ENCODE measurements at places on chromosomes 5 and 9.

GRCh38 chr5:179840321-179840720 is 18.3 kb downstream of the MRNIP start:
- DNase-seq: no peak

GRCh38 chr5:74579215-74579614 is 61.3 kb downstream of the ENC1 start:
- DNase-seq: peak; percentile 75

DNA sequence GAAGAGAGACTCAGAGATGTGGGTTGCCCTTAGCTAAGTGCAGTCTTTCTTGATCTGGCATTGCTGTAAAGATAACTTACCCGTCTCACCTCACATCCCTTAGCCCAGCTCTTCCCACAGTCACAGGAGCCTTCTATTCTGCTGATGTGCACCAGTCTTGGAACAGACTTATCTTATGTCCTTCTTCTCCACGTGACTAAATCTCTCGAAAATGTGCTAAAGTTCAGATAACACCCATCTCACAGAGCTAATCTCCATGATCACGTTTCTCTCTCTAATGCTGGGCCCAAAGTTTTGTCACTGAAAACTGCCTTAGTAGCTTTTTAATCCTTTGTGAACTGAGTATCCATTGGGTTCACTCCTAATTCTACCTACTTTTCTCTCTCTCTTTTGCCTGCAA is 16.7 kb downstream of the SLC36A1 start:
- DNase-seq: no peak

DNA sequence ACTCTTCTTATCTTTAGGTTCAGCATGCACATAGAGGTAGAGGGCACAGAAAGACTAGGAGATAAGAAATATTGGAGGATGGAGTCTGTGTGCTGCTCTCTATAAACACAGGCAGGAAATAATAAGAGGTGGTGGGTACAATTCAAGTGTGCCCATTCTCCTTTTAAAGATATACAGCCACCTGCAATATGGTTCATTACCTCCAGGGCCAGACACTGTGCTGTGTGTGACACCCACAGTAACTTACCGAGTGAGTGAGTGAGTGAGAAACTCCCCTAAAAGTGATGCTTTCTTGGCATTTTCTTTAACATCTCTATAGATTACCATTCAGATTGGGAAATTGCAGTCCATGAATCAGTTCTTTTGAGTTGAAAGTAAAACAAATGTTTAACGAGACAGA is 311.8 kb upstream of the KCNN2 start:
- no peak for DNase-seq

GRCh38 chr5:143920772-143921171 is 108.8 kb downstream of the HMHB1 start:
- no peak for DNase-seq

DNA sequence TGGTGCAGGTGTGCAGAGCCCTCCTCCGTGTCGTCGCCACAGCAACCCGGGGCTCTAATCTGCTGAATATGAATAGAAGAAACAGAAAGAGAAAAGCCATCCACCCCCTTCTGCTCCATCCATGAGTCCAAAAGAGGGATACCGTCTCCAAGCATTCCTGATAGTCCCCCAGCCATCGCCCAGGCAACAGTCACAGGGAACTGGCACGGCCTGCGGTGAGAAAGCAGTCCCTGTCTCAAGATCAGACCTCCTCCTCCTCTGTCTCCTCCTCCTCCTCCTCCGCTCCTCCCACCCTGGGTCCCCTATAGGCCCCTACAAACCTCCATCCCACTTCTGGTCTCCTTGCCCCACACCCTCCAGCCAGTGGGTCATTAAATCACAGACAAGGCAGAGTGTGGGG is 308.1 kb upstream of the MPDZ start:
- no peak for DNase-seq

GRCh38 chr9:2298217-2298616 is 283.1 kb downstream of the SMARCA2 start:
- no peak for DNase-seq

- DNase-seq: no peak
Observed at GRCh38 chr5:103498211-103498610, 64.4 kb downstream of the NUDT12 start.

GRCh38 chr9:123002754-123003153 is 30.7 kb upstream of the GPR21 start:
- peak; percentile 37 for DNase-seq

DNA sequence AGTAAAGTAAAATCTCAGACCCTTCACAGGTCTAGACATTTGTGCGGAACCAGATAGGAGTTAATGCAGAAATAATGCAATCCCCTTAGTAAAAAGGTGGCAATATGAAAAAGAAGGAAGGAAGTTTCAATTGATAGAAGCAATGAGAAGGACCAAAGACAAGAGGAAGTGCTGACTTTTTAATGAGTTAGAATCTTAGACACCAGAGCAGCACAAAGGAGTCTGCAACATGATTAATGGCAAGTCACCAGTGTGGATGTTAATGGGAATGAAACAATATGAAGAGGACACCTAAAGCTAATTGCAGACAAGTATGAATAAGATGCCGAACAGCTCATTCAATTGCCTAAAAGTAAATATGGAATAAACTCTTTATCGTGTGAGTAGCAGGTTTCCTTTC is 50.9 kb downstream of the MEGF9 start:
- DNase-seq: no peak

DNA sequence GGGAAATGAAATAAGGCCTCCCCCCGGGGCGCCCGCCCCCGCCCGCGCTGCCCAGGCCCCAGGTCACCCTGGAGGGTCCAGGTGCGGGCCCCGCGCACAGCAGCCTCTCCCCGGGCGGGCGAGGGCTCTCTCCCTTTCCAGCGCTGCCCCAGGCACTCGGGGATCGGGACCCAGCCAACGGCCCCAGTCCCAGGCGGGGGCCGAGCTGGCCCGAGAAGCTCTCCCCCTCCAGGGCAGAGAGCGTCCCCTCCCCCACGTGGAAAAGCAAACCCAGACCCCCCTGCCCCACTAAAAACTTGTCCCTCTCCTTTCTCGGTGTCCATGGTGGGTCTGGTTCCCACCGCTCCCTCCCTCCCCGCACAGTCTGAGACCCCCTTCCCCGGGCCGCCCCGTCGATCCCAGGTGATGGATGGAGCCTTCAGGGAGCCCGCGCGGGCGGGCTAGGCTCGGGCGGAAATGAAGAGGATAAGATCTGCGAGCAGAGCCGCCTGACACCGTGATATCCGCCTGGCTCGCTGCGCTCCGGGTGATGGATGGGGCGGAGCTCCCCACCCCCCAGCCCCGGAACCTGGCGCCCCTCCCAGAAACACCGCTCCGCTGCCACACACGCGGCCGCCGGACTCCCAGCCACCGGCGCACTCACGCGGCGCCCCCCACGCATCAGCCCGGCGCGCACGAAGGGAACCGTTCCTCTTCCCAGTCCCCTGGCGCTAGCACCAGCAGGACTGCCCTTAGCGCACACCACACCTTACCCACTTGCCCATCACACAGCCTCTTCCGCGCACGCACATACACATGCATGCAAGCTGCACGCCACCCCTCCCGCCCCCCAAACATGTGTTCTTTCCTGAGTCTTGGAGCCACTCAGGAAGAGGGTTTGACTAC is 81.7 kb upstream of the ZBTB43 start:
- peak; percentile 52 for DNase-seq

DNA sequence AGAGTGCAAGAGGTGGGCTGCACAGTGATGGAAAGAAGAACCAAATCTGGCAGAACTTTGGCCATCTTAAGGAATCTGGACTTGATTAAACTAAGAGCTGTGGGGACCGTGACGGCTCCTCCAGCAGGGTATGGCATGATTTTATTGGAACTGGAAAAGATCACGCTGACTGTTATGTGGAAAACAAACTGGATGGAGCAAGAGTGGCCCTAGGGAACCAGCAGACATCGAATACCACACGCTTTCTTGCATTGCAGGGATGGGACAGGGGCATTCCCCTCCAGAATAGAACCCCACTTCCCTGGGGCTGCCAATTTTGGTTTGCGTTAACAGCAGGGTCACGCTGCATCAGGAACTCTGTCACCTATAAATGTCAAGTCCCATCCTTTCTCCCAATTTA is 38.8 kb downstream of the INSYN2B start:
- no peak for DNase-seq

- DNase-seq: no peak
Observed at GRCh38 chr5:177997319-177997670, 1.3 kb upstream of the PROP1 start.

- DNase-seq: no peak
Observed at GRCh38 chr9:98208635-98209034, 16.2 kb upstream of the CORO2A start.

GRCh38 chr9:36928670-36929349 is 105.3 kb downstream of the PAX5 start:
- peak; percentile 76 for DNase-seq

- no peak for DNase-seq
Observed at GRCh38 chr5:179417016-179417415, 71.8 kb upstream of the ADAMTS2 start.

- no peak for DNase-seq
Observed at GRCh38 chr9:83701286-83701685, 6.5 kb downstream of the UBQLN1 start.

- DNase-seq: peak; percentile 76
Observed at GRCh38 chr9:78035383-78035993, 3.9 kb upstream of the GNAQ start.

- no peak for DNase-seq
Observed at GRCh38 chr9:77765781-77766259, 117.7 kb upstream of the GNA14 start.

DNA sequence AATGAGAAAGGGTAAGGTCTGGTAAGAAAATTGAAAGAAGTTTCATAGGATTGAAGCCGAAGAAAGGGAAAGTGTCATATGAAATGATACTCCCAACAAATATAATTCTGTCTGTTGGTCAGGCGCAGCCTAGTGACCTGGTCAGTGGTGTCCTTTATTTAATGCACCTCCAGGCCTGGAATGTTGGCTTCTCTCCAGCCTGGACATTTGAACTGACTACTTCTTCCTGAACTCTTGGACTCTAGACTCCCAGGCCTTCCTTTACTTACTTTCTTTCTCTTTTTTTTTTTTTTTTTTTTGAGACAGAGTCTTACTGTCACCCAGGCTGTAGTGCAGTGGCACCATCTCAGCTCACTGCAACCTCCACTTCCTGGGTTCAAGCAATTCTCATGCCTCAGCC is 1381.5 kb upstream of the WWC1 start:
- no peak for DNase-seq

- DNase-seq: no peak
Observed at GRCh38 chr5:57891443-57891842, 408.8 kb upstream of the ACTBL2 start.

DNA sequence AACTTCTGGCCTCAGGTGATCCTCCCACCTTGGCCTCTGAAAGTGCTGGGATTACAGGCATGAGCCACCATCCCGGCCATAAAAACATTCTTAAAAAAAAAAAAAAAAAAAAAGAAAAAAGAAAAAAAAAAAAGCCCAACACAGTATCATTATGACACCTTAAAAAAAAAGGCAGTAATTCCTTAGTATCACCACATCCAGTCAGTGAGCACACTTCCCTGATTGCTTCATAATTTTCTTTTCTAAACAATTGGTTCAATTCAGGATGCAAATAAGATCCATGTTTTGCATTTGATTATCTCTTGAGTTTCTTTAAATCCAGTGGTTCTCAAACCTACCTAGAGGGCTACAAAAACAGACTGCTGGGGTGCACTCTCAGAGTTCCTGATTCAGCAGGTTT is 182.5 kb downstream of the CDK5RAP2 start:
- DNase-seq: peak; percentile 30

DNA sequence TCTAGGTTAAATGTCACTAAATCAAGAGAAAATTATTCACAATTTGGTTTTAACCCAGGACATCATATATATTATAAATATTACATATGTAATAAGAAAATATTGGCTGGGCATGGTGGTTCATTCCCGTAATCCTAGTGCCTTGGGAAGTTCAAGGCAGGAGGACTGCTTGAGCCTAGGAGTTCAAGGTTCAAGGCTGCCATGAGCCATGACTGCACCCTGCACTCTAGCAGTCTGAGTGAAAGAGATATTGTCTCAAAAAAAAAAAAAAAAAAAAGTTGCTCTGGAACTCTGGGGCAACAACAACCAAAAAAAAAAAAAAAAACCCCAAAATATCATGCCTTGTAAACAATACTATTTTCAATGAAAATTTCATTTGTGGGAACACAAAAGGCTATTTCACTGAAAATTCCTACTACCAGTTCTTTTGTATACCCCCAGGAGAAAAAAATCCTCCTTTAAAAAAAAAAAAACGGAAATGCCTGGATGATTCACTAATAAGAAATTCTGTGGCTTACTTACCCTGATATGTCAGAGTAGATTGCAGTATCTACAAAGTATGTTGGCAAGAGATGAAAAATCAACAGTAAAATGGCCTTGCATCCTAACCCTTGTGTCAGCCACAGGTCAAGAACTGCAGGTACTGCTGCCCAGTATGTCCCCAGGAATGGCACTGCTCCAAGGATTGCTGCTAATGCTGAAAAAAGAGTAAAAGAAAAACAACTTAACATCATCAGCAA is 22.6 kb upstream of the CTNNAL1 start:
- DNase-seq: peak; percentile 87

DNA sequence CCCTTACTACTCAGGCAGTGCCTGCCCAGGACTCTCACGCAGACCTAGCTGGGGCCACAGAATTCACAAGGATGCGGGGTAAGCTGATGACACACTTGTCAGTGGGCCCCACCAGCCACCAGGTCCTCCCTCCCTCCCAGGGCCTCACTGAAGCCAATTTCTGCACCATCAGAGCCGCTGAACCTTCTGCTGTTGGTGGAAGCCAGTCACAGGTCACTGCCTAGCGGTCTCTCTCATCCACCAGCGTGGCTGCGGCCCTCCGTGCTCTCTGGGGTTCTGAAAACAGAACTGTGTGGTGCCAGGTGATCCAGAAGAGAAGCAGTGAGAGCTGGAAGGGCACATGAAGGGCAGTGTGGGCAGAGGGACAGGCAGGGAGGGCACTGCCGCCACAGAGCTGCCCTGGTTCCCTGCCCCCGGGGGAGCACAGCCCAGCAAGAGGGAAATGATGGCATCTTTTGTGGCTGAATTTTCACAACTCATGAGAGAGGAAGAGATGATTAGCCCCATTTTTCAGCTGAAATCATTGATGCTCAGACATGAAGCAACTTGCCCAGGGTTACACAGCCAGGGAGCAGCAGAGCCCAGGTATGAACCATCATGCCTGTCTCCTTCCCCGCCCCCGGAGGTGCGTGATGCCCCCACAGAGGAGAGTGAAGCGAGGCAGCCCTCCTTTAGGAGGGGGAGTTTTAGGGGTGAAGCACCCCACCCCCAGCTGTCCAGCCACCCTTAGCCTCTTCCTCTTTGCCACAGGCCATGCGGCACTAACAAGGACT is 41.4 kb upstream of the CPLX2 start:
- DNase-seq: no peak

DNA sequence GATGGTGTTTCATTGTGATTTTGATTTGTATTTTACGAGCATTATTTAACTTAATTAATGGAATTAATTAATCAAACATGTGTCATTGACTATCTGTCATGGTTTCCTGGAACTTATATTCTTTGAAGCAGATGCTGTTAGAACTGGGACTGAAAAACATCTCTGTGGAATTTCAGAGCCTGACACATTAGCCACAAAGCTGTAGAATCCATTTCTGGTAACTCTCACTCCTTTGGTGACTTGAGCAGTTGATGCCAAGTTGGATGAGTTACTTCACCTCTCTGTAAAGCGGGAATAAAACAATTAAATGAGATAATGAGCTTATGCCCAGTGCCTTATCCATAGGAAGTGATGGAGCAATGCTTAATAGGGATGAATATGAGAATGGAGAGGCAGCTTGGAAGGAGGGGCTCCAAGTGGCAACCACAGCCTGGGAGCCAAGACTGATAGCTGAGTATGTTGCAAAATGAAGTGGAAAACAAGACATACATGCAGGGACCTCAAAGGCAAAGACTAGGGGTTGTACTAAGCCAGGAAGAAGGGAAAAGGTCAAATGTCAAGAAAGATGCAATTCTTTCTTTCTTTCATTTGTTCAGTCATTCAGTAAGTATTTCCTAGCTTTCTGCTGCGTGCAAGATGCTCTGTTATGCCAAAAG is 23.1 kb upstream of the ADRA1B start:
- DNase-seq: peak; percentile 72
